Mesendoderm (in vitro differentiated cells): ENCODE measurements at places on chromosomes 6 and 20.

- DNase-seq: peak; percentile 56
Observed at GRCh38 chr6:44016131-44016870, 111.0 kb downstream of the MRPL14 start.

- DNase-seq: peak; percentile 70
Observed at GRCh38 chr6:151847064-151847463, 39.6 kb downstream of the ESR1 start.

DNA sequence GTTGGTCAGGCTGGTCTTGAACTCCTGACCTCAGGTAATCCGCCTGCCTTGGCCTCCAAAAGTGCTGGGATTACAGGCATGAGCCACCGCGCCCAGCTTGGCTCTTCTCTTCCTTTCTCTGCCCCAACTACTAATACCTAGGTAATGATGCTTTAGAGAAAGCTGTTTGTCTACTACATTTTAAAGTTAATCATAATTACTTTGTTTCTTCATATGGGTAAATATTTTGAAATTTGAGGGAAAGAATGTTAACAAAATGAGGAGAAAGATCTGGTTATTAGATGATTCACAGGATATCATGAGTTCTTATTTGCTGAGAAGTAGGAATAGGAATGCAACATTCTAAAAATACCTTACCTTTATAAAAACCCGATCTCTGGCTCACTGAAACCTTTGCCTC, 18.4 kb upstream of the PTPRK start:
- DNase-seq: no peak

DNA sequence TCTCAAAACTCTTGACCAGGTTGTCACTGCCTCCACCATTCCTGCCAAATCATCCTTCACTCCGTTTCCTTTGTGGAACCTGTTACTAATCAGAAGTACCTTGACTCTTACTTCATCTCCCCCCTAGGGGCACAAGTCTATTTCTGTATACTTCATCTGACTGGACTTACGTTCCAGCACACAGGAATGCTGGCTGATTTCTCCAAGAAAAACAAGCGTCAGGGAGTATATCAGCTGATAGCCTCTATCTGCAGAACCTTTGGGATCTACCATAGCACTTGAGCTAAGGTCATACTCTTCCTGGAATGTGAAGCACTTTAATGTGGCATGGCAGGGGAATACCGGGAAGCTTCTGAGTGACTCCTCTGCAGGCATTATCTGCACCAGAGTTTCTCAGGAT, 178.1 kb upstream of the MOCS1 start:
- DNase-seq: peak; percentile 39

- no peak for DNase-seq
Observed at GRCh38 chr20:13264907-13265306, 43.8 kb downstream of the ISM1 start.
